ENCODE measurements at places on chromosomes 2 and 18. TPM values are rescaled to one million over a fixed set of nuclear protein-coding genes. Genes with fewer than 3 reads are reported as not detected.

DNA sequence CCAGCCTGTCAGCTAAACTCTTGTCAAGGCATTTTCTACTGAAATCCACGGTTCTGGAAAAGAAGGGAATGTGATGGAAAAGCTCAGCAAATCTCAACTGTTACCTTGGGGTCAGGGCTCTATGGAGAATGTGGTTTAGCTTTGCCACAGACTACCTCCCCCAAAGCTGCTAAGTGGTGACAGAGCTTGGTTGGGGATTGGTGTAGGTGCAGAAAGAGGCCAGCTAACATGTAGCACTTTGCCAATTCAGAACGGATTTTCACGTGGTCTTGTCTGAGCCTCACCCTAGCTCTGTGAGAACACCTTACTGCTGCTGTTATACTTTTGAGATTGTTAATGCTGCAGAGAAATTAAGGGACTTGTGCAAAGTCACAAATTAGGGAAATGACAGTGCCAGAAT lies 331.1 kb downstream of the RND3 start:
- no peak for DNase-seq

DNA sequence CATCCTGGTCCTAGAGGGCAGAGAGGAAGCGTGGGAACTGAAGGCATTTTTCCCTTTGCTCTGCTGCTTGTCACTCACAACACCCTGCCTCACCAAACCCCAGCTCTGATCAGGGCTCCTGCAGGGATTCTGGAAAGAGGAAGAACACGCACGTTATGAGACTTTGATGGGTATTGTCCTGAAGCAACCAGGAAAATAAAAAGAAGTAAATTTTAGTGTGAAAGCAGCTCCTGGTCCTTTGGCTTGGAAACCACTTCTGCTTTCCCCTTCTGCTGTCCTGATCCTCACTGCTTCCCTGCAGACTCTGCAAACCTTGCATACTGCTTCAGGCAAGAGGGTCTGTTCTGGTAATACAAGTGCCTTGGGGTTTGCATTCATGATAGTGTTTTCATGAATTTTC lies 164.1 kb downstream of the SLC8A1 start:
- no peak for DNase-seq

DNA sequence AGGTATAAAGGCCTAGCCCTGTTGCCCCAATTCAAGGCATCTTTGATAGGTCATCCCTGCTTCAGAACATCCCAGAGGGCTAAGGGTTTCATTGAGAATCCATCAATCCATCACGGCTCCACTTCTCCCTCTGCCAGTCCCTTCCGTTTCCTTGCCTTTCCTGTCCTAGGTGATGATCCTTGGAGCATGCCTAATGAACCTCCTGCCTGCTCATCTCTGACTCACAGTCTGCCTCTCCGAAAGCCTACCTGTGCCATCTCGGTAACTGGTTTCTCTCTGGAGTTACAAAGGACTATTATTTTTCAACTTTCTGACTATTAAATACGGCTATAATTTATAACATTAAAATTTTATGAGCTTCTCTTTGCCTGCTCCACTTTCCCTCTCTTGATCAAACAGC lies 36.7 kb upstream of the OSBPL6 start:
- DNase-seq, result no peak

DNA sequence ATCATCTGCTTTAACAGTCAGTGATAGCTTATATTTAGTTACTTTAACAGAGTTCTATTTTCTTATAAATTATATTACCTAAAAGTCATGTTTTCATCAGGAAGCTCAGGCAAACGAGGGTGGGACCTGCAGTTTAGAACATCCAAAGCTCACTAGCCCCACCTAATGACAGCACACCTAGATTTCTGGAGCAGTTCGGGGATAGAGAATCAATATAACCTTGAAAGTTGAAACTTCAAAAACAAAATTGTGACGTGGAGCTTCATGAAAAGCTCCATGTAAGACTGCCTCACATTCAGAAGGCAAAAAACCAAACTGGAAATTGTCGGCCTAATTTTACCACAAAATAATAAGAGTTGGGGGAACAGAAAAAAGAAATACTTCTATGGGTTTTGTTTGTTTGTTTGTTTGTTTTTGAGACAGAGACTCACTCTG lies 185.9 kb upstream of the CCDC150 start:
- peak; percentile 34 for DNase-seq

Gene CFAP65
- not detected for polyA plus RNA-seq

Gene VIL1
- polyA plus RNA-seq, result not detected

Gene C2orf92
- polyA plus RNA-seq, result 1.3 TPM
